Lung (tissue), 17 donors: ENCODE measurements at places on chromosomes 3 and 15. TPM values are rescaled to one million over a fixed set of nuclear protein-coding genes. Genes with fewer than 3 reads are reported as not detected.

DNA sequence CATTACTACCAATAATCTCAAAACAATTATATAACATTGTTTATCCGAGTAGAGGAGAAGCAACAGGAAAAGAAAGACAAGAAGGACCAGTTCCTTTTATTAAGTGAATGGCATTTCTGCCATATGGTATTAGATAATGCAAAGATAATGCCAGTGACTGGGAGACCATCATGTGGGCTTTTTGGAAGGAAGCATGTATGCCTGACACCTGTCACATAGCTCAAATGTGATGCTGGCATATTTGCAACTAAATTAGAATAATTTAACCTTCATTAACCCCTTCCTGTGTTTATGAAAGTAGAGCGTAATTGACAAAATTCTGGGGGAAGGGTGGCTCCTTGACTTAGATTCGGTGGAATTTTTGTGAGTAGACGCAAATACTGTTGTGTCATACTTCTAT, 733.0 kb downstream of the TUSC7 start:
- DNase-seq, result no peak

GRCh38 chr3:159001711-159002110, 199.9 kb downstream of the MFSD1 start:
- DNase-seq, result no peak

GRCh38 chr3:141378556-141378955, 10.3 kb downstream of the ZBTB38 start:
- no peak for DNase-seq

DNA sequence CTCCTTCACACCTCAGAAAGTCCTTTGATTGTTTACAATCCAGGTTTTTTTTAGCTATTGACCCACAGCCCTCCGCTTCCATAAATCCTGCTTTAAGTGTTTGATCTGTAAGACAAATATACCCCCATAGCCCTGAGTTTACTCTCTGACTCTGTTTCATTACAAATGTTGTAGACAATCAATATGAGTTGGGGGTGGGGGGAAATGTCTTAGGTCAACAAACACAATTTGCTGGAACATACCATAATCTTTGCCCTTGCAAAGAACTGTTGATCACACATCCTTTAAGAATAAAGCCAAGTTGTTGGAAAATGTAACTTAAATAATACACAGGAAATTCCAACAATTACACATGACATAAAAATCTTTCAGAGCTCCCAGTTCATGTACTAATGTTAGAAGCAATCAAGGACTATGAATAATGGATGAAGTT, 301.8 kb upstream of the SEMA6D start:
- DNase-seq, result peak; percentile 41

DNA sequence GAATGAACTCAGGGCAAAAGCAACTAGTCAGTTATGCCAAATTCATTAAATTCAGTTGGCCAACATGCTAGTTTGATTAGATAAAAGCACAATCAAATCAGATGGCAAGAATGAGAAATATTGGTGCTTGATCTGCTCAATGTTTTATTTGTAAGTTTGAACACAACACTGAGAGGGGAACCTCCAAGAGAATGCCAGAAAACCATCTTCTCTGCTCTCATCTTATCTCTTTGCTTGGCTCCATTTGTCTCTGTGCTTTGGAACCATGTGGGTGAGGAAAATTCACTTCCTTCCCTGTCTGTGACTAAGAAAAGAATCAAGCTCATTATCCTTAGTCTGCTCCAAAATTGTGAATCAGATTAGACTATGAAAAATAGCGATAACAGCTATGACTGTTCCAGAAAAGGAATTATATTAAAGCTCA, 43.6 kb upstream of the DCBLD2 start:
- peak; percentile 27 for DNase-seq

- no peak for DNase-seq
Measured at GRCh38 chr3:127835993-127836882, 13.9 kb upstream of the MGLL start.

DNA sequence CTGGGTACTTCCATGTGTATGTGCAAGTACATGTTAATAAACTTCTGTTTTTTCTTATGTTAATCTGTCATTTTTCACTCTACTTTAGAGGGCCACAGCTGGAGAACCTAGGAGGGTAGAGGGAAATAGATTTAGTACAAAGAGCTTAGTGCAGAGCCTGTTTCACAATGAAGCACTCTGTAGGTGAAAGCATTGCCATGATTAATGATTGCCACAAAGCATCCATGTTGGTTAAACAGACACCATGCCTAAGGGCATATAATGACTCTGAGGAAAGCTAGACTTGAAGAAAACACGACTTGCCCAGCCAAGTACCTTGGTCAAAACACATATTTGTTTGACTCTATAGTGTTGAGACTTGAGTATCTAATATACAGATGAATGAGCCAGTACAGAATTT, 338.4 kb downstream of the FHIT start:
- DNase-seq, result no peak

- no peak for DNase-seq
Measured at GRCh38 chr3:62919784-62920465, 44.7 kb upstream of the CADPS start.

GRCh38 chr3:8266730-8267131, 234.9 kb upstream of the LMCD1 start:
- DNase-seq, result no peak

DNA sequence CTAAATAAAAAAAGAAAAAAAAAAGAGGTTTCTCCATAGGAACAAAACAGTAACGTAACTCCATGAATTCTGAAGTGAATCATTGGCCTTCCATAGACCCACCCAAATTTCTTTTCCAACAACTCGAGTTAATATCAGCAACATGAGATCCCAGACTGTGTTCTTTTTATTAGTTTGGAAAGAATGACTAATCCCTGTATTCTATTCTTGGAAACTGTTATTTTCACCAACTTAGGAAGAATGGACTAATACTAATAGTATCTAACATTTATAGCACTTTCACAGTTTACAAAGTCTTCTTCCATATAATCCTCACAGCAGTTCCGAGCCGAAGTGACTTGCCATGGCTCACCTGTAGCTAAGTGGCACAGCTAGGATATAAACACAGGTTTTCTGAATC, 72.7 kb upstream of the SLC4A7 start:
- no peak for DNase-seq

DNA sequence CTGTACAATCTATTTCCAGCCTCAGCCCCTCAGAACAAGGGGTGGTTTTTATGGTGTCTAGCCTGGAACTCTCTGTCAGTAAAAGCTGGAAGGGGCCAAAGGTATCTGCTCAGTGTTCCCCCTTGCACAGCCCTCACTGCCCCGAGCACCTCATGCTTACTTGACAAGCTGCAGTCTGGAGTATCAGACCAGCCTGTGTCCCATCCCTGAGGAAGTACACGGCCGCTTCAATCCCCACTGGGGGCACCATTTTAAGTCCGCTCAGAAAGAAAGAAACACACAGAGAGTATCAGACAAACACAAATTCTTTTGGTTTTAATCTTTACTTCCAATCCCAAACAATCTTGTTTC, 32.4 kb downstream of the UMPS start:
- no peak for DNase-seq

DNA sequence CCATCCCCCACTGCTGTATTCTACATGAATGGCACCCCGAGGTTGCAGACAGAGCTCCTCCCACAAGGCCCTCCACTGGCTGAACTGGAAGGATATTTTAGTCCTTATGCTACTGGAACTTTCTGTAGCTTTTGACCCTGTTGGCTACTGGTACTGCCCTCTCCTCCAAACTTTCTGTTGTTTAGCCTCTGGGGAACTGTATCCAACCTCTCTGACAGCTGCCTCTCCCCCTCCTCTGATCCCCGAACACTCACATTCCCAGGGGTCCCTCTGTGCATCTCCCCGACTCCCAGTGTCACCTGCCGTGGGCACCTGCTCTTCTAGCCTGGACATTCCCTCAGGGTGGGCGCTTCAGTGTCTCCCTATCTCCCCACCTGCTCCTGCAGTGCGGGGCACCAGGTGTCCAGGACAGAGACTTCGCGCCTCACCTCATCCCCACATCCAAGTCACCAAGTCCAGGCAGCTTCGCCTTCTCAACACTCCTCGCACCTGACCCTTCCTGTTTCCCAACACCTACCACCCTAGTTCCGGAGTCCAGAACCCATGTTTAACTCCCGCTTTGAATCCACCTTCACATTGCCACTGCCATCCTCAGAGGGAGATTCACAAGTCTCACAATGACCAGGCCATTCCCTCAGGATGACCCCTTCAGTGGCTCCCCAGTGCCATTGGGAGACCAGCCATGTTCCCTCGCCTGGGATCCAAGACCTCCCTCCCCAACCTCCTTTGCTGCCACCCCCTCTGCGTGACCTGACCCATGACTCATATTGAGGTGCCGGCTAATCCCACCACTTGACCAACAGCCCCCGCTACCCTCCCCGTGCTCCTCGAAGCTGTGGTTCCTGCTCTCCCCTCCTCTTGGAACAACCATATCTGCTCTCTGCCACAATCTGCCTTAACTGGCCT, 34.2 kb downstream of the BDH1 start:
- no peak for DNase-seq

DNA sequence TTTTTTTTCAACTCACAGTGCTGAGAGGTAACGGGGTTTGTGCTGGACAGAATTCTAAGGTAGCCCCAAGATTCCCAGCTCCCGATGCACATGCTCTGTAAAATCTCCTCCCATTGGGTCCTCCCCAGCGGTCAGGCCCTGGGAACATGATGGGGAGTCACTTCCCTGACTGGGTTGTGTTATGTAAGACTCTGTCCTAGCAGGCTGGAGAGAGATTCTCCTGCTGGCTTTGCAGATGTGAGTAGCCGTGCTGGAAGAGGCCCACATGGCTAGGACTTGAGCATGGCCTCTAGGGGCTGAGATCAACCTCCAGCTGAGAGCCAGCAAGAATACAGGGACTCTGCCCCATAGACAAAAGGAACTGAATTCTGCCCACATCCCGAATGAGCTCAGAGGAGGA, 83.7 kb upstream of the OXTR start:
- no peak for DNase-seq

GRCh38 chr15:39180483-39180933, 400.4 kb upstream of the THBS1 start:
- peak; percentile 96 for DNase-seq

GRCh38 chr3:24523988-24524727, 29.5 kb upstream of the THRB start:
- DNase-seq, result no peak

- DNase-seq, result no peak
Measured at GRCh38 chr15:55613727-55614126, 25.6 kb upstream of the PYGO1 start.

- DNase-seq, result no peak
Measured at GRCh38 chr15:63136742-63137141, 15.1 kb downstream of the LACTB start.

GRCh38 chr3:51224283-51224682, 160.8 kb upstream of the MANF start:
- no peak for DNase-seq

- DNase-seq, result no peak
Measured at GRCh38 chr3:32457971-32458471, 44.6 kb downstream of the CMTM6 start.

DNA sequence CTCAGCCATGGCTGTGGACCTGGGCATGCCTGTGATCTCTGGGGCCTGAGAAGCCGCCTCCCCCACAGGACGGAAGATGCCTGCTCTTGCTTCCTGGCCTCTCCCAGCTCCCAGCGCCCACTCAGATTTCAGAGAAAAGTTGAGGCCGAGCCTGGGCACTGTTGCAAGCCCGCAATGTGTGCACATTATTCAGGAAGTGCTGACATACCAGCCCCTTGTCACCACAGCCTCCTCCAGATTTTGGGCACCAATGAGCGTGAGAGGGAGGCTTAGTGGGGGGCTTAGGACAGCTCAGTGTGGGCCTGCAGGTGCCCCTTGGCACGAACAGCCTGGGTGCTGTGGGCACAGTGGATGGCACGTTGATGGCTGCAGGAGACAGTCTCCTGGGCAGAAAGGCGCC, 1400.9 kb upstream of the ALCAM start:
- DNase-seq, result no peak

- no peak for DNase-seq
Measured at GRCh38 chr15:71757741-71758530, 52.4 kb upstream of the NR2E3 start.

- DNase-seq, result no peak
Measured at GRCh38 chr3:114707252-114707860, 413.5 kb downstream of the TIGIT start.

GRCh38 chr3:56800832-56801661, 702 bp downstream of the ARHGEF3 start:
- DNase-seq, result no peak

- no peak for DNase-seq
Measured at GRCh38 chr15:55673287-55673686, 69.7 kb downstream of the PRTG start.

Gene ACKR2
- polyA plus RNA-seq, result 1.5 TPM

Gene ACVR2B
- 0.80 TPM for polyA plus RNA-seq

Gene HAUS2
- polyA plus RNA-seq, result 12.9 TPM

Gene PLA2G4D
- polyA plus RNA-seq, result 0.12 TPM

Gene TRH
- polyA plus RNA-seq, result 0.14 TPM

Gene HRH1
- 2.3 TPM for polyA plus RNA-seq

Gene DUOX2
- polyA plus RNA-seq, result 1.0 TPM

Gene GHSR
- polyA plus RNA-seq, result not detected
